Activated T-cell treated with anti-CD3 and anti-CD28 coated beads for 24 hours (primary cell): ENCODE measurements at places on chromosomes 16 and 17.

DNA sequence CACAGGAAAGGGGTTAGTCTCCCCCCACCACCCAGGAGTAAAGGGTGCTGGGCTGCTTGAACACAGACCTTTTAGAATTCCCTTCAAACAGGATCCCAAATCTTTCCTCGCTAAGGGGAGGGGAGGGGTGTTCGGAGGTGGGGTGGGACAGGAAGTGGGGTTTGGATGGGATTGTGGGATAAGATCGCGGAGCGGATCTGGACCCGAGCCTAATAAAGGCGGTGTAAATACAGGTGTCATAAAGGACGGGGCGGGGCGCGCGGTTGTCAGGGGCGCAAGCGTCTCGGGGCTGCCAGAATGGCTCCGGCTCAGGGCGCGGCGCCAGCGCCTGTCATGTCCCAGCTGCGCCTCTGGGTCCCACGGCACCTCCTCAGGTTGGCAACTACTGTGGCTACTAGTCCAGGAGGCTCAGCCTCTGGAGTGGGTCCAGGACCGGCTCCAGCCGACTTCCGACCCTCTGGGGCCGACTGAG is 59.8 kb upstream of the FBXO47 start:
- DNase-seq: no peak

DNA sequence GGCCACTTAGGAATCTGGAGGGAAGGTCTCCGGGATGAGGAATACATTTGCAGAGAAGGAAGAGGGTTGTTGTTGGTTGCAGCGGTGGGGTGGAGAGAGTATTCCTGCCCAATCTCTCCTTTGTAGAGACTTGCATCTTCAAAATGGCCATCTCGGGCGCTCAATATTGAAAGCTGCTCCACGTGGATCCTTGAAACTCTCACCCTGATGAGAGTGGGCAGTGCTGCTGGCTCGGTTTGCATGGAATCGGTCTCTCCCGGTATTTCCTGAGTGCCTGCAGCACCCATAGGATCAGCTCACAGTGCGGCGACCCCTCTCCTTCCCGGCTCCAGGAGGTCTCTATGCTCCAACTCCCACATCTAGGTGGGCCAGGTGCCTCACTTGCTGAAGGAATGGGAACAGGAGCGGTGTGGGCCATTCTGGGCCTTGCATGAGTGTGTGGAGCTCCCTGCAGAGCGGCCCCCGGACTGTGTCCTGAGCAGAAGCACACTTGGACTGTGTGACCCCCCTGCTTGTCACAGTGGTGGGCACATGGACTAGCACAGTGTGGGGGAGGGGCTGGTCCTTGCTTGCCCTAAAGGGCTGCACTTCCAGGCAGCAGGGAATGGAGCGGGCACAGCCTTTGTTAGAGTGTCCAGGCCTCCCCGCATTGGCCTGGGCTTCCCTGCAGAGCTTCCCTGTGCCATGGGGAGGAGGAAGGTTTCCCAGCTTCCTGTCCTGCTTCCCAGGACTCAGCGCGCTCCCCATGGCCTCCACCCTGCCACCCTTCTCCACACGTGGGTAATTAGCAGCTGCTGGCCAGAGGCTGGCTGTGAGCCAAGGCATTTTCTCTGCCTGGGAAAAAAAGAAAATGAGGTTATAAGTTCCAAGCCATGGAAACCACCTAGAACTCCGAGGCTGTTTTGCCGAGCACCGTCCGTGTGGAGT is 139.3 kb downstream of the IRF8 start:
- no peak for DNase-seq

DNA sequence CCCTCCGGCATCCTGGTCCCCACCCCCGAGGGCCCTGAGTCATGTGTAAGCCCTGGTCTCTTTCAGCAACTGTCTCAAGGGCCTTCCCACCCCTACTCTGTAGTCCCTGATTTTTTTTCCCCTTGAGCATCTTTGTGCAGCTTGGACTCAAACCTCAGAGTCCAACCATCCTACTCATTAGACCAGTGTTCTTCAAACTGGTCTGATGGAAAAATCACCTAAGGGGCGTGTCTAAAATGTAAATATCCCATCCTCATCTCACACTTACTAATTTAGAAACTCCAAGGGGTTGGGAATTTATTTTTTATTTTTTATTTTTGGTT is 624 bp downstream of the G6PC3 start:
- DNase-seq: peak; percentile 47

DNA sequence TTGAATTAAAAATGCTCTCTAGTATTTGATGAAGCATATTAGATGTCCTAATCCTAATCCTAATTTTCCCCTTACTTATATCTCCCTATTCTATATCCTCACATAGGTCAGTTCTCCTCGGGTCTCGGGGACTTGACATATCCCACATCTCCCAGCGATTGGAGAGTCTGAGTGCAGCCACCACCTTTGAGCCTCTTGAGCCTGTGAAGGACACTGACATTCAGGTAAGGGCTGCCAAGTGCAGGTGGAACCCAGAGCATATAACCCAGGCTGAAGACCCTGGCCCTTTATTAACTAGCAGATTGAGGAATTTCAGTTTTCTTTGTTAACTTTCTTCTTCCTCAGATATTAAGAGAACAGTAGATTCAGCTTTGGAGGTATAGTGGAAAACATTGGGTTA is 28.5 kb downstream of the NUP93 start:
- DNase-seq: no peak

DNA sequence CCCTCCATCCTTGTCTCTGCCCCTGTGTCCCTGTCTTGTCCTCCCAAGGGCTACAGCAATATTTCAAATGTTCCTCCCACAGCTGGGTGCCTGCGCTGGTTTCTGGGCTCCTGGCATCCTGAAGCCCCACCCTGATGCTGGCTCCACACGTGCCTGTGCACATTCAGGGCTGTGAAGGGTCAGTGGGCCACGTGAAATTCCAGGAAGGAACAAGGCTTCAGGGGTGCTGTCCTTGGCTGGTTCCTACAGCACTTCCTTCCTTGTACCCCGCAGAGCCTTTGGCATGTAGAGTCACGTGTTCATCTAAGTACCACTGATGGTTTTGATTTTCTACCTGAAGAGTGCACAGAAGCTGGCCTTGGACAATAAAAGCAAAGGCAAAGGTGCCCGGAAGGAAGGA is 57.7 kb upstream of the NLK start:
- no peak for DNase-seq

- DNase-seq: no peak
Measured at GRCh38 chr17:44269535-44270240, 1.8 kb upstream of the SLC4A1 start.

DNA sequence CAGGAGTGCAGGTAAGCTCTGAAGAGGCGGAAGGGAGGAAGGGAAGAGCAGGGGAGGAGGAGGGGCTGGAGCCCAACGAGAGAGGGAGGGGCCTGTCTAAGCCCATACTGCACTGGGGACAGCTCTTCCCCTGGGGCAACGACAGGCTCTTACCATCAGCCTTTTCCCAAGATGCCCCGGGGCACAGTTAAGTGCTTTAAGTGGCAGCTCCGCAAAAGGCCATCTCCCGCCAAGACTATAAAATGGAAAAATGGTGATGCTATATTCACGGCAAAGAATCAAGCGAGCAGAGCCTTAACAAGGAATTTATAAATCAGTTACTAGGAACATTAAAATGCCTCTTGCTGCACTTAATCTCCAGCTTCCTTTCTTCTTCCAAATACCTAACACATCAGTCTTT is 110.2 kb upstream of the NLRP1 start:
- no peak for DNase-seq

DNA sequence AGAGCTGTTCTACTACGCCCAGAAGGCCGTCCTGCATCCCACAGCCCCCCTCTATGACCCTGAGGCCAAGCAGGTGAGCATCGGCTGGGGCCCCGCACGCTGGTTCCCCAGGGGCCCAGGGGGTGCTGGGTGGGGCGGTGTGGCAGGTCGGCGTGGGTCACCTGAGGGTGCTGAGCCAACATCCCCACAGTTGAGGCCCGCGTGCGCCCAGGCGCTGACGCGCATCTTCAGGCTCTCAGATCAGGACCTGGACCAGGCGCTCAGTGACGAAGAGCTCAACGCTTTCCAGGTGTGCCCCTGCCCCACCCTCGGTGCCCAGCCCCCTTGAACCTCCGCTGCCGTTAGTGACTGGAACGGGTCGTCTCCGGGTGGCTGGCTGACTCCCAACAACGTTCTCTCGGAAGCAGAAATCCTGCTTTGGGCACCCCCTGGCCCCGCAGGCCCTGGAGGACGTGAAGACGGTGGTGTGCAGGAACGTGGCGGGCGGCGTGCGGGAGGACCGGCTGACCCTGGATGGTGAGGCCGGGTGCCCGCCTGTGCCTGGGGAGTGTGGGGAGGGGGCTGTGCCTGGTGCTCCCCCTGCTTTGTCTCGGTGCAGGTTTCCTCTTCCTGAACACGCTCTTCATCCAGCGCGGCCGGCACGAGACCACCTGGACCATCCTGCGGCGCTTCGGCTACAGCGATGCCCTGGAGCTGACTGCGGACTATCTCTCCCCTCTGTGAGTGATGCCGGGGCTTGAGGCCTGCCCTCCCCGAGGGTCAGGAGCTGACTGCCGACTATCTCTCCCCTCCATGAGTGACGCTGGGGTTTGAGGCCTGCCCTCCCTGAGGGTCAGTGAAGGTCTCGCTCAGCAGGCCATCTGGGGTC is 2.8 kb downstream of the RHOT2 start:
- no peak for DNase-seq

GRCh38 chr17:80432961-80433550 is 18.1 kb downstream of the ENDOV start:
- DNase-seq: no peak

DNA sequence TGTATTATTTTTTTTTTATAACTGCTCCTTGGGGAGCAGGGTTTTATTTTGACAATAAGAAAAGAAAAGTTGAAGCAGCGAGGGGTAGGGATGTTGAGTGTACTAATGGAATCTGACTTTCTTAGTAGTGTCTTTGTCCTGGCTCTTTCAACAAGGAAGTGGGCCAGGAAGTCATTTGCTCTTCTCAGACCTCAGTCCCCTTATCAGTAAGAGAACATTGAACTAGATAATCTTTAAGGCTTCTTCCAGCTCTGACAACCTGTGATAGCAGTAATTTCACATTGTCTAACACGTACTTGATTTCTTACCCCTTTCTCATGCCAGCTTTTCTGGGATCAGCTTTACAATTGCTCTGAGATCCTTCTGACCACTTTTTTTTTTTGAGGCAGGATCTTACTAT is 8.3 kb downstream of the LIG3 start:
- no peak for DNase-seq

DNA sequence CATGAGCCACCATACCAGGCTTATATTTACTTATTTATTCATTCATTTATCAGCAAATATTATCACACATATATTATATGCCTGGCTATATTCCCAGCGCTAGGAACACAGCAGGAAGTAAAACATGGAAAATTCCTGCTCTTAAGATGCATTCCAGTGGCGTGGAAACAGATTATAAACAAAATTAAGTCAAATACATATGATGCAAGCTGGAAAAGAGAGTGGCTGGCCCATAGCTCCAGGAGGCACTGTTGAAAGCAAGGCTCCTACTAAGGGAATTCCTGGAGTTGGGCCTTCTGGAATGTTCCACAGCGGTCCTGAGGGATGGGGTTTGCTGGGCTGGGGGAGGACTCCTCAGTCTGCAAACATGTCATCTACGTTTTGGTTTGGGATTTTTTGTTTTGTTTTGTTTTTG is 18.4 kb downstream of the ADCY9 start:
- no peak for DNase-seq

DNA sequence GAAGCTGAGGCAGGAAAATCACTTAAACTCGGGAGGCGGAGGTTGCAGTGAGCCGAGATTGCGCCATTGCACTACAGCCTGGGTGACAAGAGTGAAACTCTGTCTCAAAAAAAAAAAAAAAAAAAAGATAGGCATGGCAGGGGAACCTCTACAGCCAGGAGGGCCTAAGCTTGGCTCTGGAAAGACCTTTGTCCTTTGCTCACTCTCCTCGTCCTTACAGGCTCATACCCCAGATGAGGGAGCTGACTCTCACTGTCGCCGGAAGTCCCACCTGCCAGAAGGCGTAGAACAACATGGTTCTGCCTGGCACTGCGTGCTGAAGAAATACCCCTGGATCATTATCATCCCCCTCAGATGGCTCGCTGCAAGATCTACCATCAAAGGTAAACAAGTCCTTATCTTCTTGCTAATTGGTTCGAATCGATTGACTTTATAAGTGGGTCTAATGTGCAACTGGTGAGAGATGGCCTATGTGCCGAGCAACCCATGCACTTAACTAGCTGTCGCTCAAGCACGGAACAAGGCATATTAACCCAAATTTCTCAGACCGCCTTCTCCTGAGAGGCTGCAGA is 29.7 kb downstream of the RTN4RL1 start:
- no peak for DNase-seq

DNA sequence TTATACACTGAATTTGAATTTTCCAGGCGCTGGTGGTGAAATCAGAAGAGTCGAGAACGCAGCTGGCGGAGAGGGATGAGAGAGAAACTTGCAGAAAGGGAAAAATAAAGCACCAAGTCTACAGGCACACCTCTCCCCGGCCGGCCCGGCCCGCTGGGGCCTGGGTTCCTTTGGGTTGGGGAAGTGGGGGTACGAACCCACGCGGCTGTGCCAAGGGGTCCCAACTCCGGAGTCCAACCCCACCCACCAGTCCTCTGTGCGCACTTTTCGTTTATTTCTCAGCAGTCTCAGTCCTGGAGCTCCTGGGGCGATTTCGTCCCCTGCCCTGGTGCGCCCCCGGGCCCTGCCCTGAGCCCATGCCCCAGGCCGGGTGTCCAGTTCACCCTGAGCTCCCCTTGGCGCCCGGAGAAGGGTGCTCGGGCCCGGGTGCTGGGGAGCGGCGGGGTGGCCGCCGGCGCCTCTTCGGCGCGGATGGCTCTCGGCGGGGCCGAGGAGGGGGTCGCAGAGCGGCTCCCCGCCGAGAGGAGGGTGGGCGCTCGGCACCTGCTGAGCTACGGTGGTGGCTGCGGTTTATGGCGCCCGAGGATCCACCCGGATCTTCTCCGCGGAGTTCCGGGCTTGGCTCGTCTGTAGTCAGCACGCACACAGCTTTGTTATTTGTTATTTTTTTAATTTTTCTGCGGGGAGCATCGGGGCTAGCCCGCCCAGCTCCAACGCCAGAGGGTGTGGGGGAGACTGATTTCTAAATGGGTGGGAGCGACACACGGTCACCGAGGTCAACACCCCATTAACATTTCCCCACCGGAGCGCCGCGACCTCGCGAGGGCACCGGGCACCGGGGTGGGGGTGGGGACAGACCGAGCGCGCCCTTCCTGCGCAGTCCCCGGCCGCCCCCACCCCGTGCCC is 15.7 kb upstream of the CBX8 start:
- DNase-seq: no peak

- no peak for DNase-seq
Measured at GRCh38 chr17:46042925-46043324, 43.9 kb downstream of the STH start.

- peak; percentile 77 for DNase-seq
Measured at GRCh38 chr16:10918294-10919002, 23.8 kb downstream of the DEXI start.

GRCh38 chr16:71259086-71259485 is 28.6 kb upstream of the HYDIN start:
- no peak for DNase-seq

DNA sequence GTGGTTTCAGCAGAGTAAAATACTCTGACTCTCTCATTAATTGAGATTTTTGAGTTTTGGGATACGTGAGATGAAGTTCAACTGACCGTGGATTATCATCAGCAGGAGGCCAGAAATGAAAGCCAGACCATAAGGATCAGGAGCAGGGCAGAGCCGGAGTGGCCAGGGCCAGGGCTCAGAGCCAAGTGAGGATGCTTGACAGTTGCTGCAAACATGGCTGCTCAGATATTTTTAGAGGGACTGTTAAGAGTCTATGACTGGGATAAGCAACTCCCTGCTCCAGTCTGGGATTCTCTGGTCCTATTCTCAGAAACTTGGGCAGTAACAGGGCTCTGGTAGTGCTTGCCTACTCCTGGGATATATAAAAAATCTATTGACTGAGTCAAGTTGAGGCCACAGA is 17.6 kb upstream of the CDH13 start:
- no peak for DNase-seq

- DNase-seq: no peak
Measured at GRCh38 chr17:59372138-59372751, 40.8 kb downstream of the YPEL2 start.
